ENCODE measurements at places on chromosomes 4 and X.

- no peak for DNase-seq
Observed at GRCh38 chr4:86089053-86089452, 270.8 kb downstream of the MAPK10 start.

- DNase-seq, result no peak
Observed at GRCh38 chrX:456146-456545, 69.4 kb upstream of the PPP2R3B start.

- no peak for DNase-seq
Observed at GRCh38 chr4:38413524-38414341, 250.3 kb upstream of the KLF3 start.

GRCh38 chrX:5415738-5416137 lies 812.9 kb downstream of the NLGN4X start:
- DNase-seq, result no peak

- DNase-seq, result no peak
Observed at GRCh38 chr4:25654031-25654970, 1.4 kb upstream of the SLC34A2 start.

DNA sequence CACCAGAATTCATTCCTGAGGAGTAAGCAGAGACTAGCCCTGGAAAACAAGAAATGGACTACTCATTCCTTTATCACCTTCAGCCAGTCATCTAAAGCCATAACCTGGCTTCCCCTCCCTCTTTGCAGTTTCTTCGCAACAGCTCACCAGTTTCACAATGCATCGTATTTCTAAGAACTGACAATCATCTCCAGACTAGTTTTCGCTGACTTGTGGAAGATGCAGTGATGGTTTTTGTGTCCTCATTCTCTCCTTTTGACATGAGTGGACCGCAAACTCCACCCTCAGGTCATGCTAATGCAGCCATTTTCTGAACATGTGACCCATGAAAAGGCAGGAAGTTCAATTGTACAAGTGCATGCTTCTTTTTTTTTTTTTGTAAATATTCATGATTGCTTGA lies 1203.5 kb downstream of the PCDH7 start:
- DNase-seq, result no peak

GRCh38 chr4:3296651-3297050 lies 3.8 kb downstream of the RGS12 start:
- no peak for DNase-seq

- DNase-seq, result no peak
Observed at GRCh38 chrX:9676738-9677097, 88.9 kb downstream of the GPR143 start.

- DNase-seq, result no peak
Observed at GRCh38 chr4:170307182-170307581, 217.4 kb upstream of the AADAT start.

DNA sequence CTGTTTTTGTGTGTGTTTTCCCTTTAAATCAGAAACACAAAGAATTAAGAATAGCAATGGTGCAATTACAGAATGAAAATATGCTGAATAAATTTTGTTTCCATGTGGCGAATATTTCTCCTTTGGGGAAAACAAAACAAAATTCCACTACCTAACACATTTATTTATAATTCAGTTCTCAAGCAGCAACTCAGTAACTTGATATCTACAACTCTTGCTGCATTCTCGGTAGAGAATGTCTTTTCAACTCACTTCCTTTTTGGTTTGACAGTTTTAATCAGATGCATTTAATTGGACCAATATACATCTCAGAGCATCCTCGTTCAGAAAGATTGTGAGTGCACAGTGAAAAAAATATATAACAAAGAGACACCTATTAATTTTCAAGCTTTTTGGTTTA lies 30.8 kb downstream of the ZNF827 start:
- DNase-seq, result no peak

DNA sequence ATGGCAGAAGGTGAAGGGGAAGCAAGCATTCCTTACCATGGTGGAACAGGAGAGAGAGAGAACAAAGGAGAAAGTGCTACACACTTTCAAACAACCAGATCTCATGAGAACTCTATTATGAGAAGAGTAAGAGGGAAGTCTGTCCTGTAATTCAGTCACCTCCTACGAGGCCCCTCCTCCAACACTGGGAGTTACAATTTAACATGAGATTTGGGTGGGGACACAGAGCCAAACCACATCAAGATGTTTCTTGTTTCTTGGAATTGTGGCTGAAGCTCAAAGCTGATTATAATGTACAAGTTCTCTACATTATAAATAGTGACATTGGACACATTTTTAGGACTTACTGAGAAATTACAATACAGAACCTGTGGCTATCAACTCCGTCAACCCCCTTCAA lies 29.5 kb upstream of the TAPT1 start:
- no peak for DNase-seq

- DNase-seq, result no peak
Observed at GRCh38 chrX:136495043-136495442, 2.3 kb upstream of the HTATSF1 start.

GRCh38 chr4:73341454-73341853 lies 62.6 kb upstream of the ALB start:
- peak; percentile 91 for DNase-seq

DNA sequence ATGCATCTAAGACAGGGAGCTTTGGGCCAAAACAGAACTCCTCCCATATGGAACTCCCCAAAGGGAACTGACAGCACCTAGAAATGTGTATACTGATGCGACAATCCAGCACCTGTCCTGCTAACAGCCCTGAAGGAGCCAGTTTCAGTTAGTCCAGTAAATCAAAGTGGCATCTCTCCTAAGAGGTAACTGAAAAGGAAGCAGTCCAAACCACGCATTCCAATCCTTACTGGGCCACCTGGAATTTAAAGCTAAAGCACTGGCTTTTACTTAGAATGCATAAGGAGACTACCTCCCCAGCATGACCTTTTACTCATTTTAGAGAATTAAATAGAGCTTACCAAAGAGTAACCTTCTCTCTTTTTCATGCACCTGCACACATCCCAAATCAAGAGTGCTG lies 586.8 kb upstream of the PITX2 start:
- no peak for DNase-seq

DNA sequence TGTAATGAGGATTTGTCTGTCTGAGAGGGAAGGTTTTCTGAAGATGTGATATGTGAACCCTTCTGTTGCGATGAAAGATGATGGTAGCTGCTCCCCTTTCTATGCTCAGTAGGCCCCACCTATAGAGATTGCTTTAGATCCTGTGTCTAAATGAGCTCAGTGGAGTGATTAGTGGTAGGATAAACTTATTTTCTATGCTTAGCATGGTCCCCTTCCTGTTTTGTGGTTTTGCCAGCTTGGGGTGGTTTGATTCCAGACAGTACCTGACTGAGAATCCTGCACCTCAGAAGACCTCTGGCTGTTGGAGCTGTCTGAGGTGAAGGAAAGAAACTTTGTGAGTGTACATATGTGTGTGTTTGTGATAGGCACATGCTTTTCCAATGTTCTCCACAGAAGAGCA lies 17.7 kb downstream of the MSN start:
- DNase-seq, result no peak

- DNase-seq, result no peak
Observed at GRCh38 chr4:14023896-14024295, 396.4 kb upstream of the BOD1L1 start.

DNA sequence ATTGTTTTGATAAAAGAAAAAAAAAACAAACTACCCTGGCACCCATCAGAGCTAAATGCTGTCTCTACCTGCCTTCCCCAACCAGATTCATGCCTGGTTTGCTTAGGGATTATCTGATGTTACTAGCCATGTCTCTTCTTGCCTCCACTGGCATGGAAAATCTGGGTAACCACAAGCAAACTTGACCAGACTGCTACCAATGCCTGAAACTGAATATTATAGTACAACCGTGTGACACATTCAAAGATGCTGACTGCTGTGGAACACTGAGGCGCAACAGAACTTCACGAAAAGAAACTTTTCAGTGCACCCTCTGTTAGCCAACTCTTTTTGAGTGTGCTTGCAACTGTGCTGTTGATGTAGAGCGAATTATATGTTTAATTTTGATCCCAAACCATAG lies 228.1 kb downstream of the CBR4 start:
- DNase-seq, result no peak

DNA sequence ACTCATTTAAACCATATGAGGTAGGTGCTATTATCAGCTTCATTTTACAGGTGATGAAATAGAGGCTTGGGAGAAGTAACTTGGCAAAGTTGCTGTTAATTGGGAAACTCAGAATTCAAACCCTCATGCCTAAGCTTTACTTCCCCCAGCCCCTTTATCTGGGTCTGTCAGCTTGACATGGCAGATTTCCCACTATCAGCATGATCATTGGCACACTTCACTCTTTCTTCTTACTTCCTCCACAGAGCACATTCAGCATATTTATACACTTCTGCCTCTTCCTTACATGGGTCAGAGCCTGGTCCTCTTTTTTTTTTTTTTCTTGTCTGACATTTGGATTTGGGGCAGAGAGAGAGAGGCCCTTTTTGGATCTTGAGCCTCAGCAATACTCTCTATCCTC lies 56.5 kb upstream of the ARX start:
- DNase-seq, result no peak

DNA sequence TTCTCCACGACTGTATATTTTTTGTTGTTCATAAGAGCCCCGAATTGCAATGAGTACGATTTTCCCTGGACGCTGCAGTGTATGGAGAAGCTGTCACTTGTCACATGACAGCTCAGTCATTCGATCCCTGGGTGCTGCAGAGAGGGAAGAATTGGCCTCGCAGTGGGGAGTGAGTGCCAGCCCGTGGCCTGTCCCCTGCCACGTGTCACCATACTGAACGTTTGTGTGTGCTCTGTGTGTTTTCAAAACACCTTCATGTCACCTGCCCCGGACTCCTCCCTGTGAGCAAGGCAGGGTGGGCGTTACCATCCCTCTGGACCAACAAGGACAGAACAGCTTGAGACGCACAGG lies 77.9 kb downstream of the TBL1X start:
- peak; percentile 12 for DNase-seq

GRCh38 chrX:138890491-138890890 lies 179.0 kb upstream of the FGF13 start:
- DNase-seq, result no peak

- peak; percentile 28 for DNase-seq
Observed at GRCh38 chrX:5726224-5726623, 502.4 kb downstream of the NLGN4X start.

GRCh38 chrX:37912304-37912703 lies 64.9 kb upstream of the DYNLT3 start:
- DNase-seq, result no peak

Measured in Ammon's horn (tissue), 1 donor.